Diencephalon (tissue), 1 donor: ENCODE measurements at places on chromosomes 7 and 10. TPM values are rescaled to one million over a fixed set of nuclear protein-coding genes. Genes with fewer than 3 reads are reported as not detected.

The OR2A42 gene
- total RNA-seq: under 0.01 TPM

The KLLN gene
- total RNA-seq: 1.4 TPM

The CPN1 gene
- total RNA-seq: not detected

The NME8 gene
- total RNA-seq: not detected

The RAPGEF5 gene
- total RNA-seq: 62.7 TPM

The CHAT gene
- total RNA-seq: 2.3 TPM

The COL28A1 gene
- 1.4 TPM for total RNA-seq
